Transverse colon (tissue), 4 donors: ENCODE measurements at places on chromosomes 12 and 14. TPM values are rescaled to one million over a fixed set of nuclear protein-coding genes. Genes with fewer than 3 reads are reported as not detected.

- no peak for DNase-seq
- no peak overlapping the region for H3K4me3 ChIP-seq
- H3K27me3 ChIP-seq = no peaks in the 10 kb centered on the region
- no peaks in the 10 kb centered on the region for H3K4me1 ChIP-seq
- H3K36me3 ChIP-seq = no peaks in the 10 kb centered on the region
- no peak overlapping the region for H3K27ac ChIP-seq
These were observed 20.2 kb downstream of the GLRX5 start for GRCh38 chr14:95555053-95555452.

GRCh38 chr12:91777268-91777992, 368.2 kb downstream of the BTG1 start:
- H3K4me3 ChIP-seq = no peak overlapping the region
- no peaks in the 10 kb centered on the region for H3K27me3 ChIP-seq
- H3K27ac ChIP-seq = peak overlapping the region; percentile 72
- DNase-seq = no peak

Gene TMEM233
- not detected for total RNA-seq

Gene MANSC1
- total RNA-seq = 21.9 TPM

- no peaks in the 10 kb centered on the region for H3K36me3 ChIP-seq
- no peaks in the 10 kb centered on the region for H3K4me1 ChIP-seq
- no peak overlapping the region for H3K4me3 ChIP-seq
- no peak overlapping the region for H3K27ac ChIP-seq
- H3K27me3 ChIP-seq = no peaks in the 10 kb centered on the region
These were observed 24.2 kb downstream of the GALNT16 start for GRCh38 chr14:69284170-69284569.

DNA sequence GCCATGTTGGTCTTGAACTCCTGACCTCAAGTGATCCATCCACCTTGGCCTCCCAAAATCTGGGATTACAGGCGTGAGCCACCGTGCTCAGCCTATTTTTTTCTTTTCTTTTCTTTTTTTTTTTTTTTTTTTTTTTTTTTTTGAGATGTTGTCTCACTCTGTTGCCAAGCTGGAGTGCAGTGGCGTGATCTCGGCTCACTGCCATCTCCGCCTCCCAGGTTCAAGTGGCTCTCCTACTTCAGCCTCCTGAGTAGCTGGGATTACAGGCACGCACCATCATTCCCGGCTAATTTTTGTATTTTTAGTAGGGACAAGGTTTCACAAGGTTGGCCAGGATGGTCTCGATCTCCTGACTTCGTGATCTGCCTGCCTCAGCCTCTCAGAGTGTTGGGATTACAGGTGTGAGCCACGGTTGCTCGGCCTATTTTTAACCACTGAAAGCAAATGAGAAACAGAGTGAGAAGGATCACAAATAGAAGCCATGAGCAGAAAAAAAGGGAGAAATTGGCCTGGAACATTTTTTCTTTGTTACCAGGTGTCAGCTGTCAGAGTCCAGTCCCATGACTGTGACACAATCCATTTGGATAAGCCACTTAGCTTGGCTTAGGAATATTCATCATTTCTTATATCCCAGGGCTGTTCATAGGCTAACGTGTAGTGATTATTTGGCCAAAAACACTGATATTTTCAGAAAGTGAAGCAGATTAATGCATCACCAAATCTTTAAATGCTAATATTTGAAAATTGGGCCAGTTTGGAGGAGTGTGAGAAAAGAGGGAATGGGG, 7.9 kb upstream of the NFKBIA start:
- no peak for DNase-seq
- H3K4me1 ChIP-seq = no peaks in the 10 kb centered on the region
- H3K27ac ChIP-seq = peak overlapping the region; percentile 39
- no peaks in the 10 kb centered on the region for H3K36me3 ChIP-seq
- no peaks in the 10 kb centered on the region for H3K27me3 ChIP-seq

GRCh38 chr12:107447336-107447735, 238.3 kb upstream of the PWP1 start:
- no peaks in the 10 kb centered on the region for H3K27me3 ChIP-seq
- no peaks in the 10 kb centered on the region for H3K4me1 ChIP-seq
- DNase-seq = no peak
- H3K4me3 ChIP-seq = no peak overlapping the region
- no peaks in the 10 kb centered on the region for H3K36me3 ChIP-seq
- no peak overlapping the region for H3K27ac ChIP-seq

DNA sequence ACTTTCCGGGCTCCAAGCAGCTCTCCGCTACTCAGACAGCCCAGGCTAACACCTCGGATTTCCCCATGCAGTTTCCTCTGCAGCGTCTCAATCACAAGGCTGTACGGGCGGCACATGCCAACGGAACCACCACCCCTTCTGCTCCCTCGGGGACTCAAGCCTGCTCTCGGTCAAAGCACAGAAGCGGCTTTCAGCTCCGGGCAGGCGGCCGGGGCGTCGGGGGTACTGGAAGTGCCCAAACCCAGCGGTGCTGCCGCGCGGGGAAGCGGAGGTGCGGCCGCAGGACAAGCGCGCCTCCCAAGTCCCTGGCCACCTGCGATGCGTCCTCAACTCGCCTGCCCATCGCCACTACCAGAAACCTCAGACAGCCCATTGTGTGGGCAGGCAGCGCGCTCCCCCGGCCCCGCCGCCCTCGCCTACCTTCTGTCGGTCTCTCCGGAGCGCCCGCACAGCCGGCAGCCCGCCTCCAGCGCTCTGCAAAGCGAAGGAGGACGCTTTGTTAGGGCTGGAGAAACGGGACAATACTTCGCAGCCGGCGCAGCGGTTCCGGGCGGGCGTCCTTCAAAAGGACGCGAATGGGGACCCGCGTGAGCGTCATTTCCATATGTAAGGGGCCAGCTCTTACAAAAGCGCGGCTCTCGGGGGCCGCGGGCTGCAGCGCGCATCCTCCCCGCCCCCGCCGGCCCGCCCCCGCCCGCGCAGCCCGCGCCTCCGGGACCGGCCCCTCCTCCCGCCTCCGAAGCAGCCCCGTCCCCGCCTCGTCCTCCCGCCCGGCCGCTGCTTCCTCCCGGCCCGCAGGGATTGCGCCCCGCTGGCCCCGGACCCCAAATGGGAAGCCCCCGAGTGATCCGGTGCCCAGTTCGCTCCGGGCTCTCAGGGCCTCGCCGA, 674 bp downstream of the NIN start:
- DNase-seq = peak; percentile 52
- H3K4me3 ChIP-seq = peak overlapping the region; percentile 98
- peak overlapping the region; percentile 94 for H3K27ac ChIP-seq
- no peaks in the 10 kb centered on the region for H3K36me3 ChIP-seq

Gene IL23A
- total RNA-seq = 1.3 TPM

DNA sequence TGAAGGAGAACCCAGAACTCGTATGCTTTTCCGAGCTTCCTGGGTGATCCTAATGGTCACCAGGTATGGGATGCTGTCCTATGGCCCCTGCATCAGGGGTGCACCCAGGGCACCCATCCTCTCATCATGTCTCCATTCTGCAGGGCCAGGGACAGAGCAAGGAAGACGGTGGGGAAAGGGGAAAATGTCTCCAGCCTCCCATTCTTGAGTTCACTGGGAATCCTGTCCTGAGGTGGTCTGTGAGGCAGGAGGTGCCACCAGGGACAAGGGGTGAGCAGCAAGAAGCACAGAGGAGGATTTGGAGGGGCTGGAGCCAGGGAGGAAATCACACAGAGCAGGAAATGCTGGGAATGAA, 14.9 kb upstream of the SLC6A12 start:
- peaks cover 15% of the 10 kb centered on the region for H3K27me3 ChIP-seq
- H3K36me3 ChIP-seq = no peaks in the 10 kb centered on the region
- DNase-seq = no peak

Gene FOXG1
- total RNA-seq = not detected

Gene HOXC6
- total RNA-seq = not detected

GRCh38 chr12:20547816-20548575, 147.1 kb upstream of the SLCO1C1 start:
- H3K27me3 ChIP-seq = no peaks in the 10 kb centered on the region
- H3K4me1 ChIP-seq = no peaks in the 10 kb centered on the region
- DNase-seq = no peak
- H3K36me3 ChIP-seq = no peaks in the 10 kb centered on the region
- no peak overlapping the region for H3K4me3 ChIP-seq
- no peak overlapping the region for H3K27ac ChIP-seq

DNA sequence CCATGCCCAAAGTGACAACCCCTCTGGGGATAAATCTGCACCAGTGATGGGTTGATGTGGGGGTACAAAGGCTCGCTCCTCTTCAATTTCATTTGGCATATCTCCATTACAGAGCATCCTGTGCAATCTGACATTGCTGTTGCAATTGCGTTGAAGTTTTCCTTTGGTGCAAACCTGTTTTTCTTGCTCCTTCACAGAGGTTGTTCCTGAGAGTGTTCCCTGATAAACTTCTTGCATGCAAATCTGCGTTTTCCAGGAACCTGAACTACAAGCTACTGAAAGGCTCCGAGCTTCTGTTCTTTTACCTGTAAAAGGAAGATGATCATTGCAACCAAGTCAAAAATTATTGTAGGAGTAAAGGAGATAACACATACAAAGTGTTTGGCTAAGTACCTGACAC, 26.1 kb downstream of the SERPINA11 start:
- peaks cover 25% of the 10 kb centered on the region for H3K27me3 ChIP-seq
- H3K4me1 ChIP-seq = no peaks in the 10 kb centered on the region
- no peak overlapping the region for H3K27ac ChIP-seq
- H3K36me3 ChIP-seq = no peaks in the 10 kb centered on the region
